Esophagus squamous epithelium (tissue), 5 donors: ENCODE measurements at places on chromosomes 12 and 14.

- DNase-seq = no peak
Observed at GRCh38 chr14:55015006-55015405, 11.9 kb downstream of the WDHD1 start.

DNA sequence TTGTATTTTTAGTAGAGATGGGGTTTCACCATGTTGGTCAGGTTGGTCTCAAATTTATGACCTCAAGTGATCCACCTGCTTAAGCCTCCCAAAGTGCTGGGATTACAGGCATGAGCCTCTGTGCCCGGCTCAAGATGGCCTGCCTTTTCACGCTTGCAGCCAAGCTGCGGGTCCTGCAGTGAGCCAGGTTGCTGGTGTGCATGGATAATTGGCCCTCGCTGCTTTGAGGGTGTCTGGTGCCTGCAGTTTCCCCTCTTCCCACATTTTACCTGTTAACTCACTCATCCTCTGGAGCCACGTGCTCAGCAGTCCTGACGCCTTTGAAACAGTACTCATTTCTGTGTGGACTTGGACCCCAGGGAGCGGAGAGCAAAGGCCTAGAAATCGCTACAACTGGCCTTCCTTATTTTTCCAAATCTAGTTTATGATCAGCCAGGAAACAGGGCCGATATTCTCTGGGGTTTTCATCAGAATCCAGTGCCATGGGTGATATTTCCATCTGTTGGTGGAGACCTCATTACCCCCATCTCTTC is 42.2 kb downstream of the TPCN1 start:
- DNase-seq = no peak

DNA sequence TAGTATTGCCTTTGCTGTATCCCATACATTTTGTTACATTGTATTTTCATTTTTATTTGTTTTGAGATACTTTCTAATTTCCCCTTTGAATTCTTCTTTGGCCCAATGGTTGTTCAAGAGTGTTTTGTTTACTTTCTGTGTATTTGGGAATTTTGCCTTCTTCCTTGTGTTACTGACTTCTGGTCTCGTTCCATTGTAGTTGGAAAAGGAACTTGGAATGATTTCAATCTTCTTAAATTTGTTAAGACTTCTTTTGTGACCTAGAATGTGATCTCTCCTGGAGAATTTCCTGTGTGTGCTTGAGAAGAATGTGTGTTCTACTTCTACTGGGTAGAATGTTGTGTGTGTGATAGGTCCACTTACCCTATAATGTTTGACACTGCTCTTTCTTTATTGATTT is 304.4 kb upstream of the RTL1 start:
- DNase-seq = no peak

- DNase-seq = no peak
Observed at GRCh38 chr12:54587315-54587873, 1.1 kb downstream of the PPP1R1A start.

DNA sequence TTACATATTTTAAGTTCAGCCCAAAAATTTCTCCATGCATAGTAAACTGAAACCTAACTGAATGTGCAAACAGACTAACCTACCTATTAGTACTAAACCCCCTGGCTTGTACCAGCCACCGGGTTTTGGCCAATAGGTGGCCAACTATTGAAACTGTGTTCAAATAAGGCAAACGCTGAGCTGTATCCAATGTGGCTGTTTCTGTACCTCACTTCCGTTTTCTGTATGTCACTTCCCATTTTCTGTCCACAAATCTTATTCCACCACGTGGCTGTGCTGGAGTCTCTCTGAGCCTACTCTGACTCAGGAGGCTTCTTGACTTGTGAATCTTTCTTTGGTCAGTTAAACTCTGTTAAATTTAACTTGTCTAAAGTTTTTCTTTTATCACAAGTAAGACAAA is 6.0 kb upstream of the FBXO34 start:
- no peak for DNase-seq

DNA sequence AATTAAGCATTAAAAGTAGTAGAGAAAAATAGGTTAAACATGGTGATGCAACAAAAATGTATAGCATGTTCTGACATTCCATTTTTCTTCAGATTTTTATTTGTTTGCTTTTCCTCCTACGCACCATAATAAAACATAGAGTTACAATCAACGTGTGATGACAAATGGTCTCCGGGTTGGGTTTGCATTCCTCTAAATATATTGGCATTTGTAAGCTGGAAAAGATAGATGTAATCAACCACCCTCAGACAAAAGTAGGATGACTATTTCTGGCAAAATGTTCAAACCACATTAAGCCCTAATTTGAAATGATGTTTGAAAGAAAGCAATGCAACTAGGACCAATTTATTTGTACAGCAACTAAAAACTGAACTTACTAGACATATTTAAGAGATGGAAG is 58.4 kb downstream of the SLC25A21 start:
- no peak for DNase-seq

GRCh38 chr14:102659797-102660196 is 67.3 kb downstream of the RCOR1 start:
- no peak for DNase-seq

DNA sequence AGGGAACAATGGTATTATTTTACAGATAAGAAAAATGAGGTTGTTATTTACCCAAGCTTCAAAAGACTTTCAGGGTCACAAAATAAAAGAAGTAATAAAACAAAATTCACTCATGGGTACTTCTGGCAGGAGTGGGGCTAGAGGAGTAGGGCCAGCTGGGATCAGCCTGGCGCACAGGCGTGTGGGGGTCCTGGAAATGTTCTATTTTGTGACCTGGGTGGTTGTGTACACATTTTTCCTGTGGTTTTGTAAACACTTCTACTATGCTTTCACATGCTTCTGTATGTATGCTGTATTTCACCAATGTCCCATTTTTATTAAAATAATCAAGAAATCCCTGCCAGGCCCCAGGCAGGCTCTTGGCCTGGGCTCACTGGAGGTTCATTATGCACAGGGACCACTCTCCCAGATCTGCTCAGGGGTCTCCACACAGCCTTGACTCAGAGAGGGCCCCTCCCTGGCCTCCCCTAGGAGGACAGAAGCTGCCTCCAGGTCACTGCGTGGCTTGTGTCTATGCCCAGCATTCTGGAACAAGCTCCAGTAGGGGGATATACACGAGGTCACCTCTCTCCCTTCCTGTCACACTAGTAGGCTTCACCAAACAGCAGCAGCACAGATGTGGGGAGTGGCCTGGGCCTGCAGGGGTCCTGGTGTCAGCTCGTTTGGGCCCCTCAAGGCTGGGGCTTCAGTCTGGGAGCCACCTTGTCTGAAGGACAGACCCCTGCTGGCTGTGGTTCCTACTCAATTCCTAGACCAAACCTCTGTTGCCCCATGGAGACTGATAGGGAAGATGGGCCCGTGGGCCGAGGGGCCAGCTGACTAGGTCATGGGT is 37.8 kb downstream of the ANAPC7 start:
- DNase-seq = no peak

DNA sequence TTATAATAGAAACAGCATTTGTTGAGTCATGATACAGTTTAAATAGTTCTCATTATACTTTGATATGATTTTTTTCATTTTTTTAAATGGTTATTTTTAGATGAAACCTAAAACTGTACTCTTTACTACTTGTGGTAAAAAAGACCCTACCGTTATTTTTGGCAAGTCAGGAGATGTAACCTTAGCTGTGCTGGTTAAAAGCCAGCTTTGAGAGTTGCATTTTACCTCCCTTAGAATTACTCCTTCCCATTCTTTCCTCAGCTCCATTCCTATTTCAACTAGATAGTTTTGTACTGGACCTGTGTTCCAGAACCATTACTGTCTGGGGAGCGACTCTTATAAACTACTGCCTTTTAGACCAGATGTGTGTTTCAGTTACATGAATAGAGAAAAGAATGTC is 92.0 kb downstream of the RAD51B start:
- no peak for DNase-seq

- DNase-seq = no peak
Observed at GRCh38 chr12:116314477-116314876, 37.0 kb upstream of the MED13L start.

DNA sequence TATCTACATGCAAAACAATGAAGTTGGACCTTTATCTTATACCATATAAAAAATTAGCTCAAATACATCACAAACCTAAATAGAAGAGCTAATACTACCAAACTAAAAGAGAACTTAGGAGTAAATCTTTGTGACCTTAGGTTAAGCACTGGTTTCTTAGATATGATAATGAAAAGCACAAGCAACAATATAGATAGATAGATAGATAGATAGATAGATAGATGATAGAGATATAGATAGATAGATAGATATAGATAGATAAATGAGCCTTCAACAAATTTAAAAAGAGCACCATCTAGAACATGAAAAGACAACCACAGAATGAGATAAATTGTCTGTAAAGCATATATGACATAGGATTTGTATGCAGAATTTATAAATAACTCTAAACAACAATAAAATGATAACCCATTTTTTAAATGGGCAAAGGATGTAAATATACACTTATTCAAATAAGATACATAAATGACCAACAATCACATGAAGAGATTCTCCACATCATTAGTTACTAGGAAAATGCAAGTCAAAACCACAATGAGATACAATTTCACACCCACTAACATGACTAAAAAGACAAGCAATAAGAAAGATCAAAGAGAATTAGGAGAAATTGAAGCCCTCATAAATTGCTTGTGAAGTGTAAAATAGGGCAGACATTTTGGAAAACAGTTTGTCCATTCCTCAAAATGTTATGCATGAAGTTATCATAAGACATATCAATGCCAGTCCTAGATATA is 293.7 kb downstream of the BTG1 start:
- DNase-seq = no peak

GRCh38 chr14:25431211-25432076 is 381.5 kb upstream of the STXBP6 start:
- no peak for DNase-seq

- no peak for DNase-seq
Observed at GRCh38 chr14:37594971-37595808, at the start of the genes FOXA1 and TTC6. Gene FOXA1 (minus strand): TSS chr14:37595249. CDS start chr14:37594972, 277 bp downstream. Gene TTC6 (plus strand): TSS chr14:37595629. CDS start chr14:37622065, 26,436 bp downstream.

GRCh38 chr12:87116780-87117179 is 860.6 kb upstream of the MGAT4C start:
- DNase-seq = no peak

DNA sequence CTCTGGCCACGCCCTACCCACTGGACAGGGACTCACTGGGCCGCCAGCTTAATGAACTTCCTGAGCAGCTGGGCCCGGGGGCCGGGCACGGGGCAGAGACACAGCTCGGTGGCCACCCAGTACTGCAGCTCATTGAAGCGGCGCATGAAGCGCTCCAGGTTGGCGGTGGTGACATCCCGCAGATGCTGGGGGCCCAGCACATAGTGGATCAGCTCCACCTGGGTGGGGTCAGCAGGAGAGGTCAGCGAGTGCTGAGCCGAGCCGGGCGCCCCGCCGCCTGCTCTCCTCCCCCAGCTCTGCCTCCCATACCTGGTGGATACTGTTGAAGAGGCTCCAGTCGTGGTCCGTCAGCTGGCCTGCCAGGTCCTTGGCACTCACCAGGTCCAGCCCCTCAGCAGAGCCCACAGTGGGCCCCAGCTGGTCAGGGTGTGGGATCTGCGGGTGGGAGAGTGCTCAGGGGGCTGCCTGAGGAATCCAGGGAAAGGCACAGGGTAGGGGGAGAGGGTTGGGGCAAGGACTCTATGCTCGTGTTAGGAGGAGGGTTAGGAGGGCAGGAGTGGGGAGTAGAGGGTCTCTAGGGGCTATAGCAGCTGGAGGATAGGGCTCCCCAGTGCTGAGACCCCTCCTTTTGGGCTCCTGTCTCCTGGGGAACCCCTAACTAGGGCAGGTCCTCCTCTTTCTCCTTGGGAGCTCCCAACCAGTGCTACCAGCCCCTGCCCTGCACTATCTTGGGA is 15.5 kb upstream of the ENDOU start:
- no peak for DNase-seq

GRCh38 chr12:64749461-64750200 is 9.6 kb downstream of the GNS start:
- no peak for DNase-seq

DNA sequence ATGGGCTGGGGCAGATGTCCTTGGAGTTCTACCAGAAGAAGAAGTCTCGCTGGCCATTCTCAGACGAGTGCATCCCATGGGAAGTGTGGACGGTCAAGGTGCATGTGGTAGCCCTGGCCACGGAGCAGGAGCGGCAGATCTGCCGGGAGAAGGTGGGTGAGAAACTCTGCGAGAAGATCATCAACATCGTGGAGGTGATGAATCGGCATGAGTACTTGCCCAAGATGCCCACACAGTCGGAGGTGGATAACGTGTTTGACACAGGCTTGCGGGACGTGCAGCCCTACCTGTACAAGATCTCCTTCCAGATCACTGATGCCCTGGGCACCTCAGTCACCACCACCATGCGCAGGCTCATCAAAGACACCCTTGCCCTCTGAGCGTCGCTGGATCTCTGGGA is 2.7 kb upstream of the SMIM41 start:
- DNase-seq = no peak

GRCh38 chr12:14681190-14681589 is 15.2 kb downstream of the GUCY2C start:
- DNase-seq = no peak

DNA sequence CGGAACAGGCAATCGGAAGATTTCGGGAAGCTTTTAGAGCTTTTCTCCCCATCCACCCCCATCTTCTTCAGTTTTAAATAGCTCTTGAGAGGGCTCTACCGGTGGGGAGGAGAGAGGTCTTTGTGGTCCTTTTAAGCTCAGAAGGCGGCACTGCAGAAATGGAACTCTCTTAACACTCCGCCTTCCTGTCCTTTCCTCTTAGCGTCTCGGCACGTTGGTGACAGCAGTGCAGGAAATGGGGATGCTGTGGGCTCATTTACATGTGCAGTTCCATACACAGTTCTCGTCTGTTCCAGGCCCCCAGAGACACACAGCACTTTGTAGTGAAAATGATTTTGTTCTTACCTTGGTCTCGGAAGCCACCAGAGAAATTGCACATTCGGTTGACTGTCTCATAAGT is 50.4 kb upstream of the RIN3 start:
- no peak for DNase-seq

DNA sequence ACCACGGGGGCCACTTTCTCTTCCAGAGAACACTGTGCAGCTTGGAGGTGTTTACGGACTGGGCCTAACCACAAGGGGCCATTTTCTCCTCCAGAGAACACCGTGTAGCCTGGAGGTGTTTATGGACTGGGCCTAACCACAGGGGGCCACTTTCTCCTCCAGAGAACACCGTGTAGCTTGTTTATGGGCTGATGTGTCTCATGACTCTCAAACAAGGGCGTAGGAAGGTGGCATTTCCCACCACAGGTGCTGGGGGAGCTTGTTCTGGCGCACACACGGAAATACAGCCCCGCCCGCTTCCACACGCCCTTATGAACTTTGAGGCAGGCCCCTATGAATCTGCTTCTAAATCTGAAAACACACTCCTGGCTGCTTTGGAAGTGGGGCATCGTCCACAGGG is 174.6 kb upstream of the SFSWAP start:
- DNase-seq = no peak

GRCh38 chr14:23174296-23175184 is 8.9 kb downstream of the SLC7A8 start:
- DNase-seq = no peak
